ACHN (cell line): ENCODE measurements at places on chromosomes 13 and 19.
A peak's percentile ranks its signal among the peaks of the same experiment; 100 is the strongest.

GRCh38 chr13:93225610-93226009 is 997 bp upstream of the GPC6 start:
- DNase-seq, result no peak

- no peak for DNase-seq
Measured at GRCh38 chr13:65336916-65337315, 1893.2 kb downstream of the PCDH9 start.

DNA sequence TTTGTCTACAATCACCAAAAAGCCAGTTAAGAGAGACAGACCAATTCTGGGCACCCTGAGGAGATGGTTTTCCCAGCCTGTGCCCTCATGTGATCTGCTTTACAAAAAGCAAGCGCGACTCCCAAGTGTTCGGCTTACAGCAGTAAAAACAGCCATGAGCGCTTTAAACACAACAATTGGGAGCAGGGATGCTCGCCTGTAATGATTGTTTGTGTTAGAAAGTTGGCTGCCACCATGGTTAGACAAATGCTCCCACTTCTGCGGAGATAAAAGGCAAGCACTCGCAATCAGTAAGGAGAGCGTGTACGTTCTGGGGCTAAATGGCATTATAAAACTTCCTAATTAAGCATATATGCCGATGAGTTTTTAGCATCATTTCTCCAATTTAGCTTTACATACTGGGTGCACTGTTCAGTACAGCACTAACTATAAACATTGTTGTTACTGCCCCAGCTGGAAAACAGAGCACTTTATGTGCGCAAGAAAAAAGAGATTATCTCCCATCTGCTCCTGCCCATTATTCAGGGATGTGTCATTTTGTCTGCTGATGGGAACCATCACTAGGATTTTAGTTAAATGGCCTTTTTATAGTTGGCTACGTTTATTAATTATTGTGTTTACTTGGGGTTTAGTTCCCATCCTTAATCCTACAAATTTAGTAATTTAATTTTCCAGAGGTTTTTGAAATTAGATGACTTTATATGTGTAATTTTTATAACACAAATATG is 309.3 kb upstream of the MAB21L1 start:
- no peak for DNase-seq

DNA sequence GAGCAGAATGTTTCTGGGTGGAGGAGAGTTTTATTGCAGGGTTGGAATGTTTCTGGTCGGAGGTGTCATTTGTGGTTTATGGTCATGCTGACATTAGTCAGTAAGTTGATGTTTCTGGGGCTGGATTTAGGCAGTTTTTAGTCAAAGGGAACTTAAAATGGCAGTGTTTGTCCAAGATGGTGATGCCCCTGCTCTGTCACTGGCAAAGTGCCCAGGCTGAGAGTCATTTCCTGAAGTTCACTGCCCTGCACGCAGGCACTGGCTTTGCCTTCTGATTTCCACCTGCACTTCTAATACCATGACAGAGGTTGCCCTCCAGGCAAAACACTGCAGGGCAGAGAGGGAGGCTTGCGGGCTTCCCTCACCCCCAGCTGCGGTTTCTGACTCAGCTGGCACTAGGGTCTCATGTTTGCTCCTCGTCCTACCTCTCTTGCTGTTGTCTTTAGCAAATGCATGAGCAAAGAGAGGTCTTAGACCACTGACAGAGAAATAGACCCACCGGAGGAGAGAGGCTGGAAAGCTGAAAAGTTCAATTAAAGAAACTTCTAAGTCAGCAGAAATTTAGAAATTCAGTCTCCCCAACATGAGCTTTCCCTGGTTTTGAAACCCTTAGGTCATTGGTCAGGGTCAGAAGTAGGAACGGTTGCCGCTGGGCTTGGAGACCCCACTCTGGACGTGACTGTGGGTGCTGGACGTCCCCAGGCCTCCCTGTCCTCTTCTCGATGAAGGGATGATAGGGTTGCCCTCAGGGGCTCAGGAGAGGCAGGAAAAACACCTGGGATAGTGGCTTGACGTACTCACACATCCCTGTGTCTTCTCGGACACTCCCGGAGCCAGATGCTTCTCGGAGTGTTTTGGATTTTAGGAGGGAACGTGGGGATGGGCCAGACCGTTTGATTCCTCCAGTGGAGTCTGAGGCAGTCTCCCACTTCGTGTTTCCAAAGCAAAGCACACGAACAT is 26.3 kb downstream of the TMEM255B start:
- DNase-seq, result peak; percentile 89

GRCh38 chr13:78750735-78751134 is 91.8 kb upstream of the OBI1 start:
- no peak for DNase-seq
